Right renal cortex interstitium (tissue), 3 donors: ENCODE measurements at places on chromosomes 13 and 19. TPM values are rescaled to one million over a fixed set of nuclear protein-coding genes. Genes with fewer than 3 reads are reported as not detected.
A peak's percentile ranks its signal among the peaks of the same experiment; 100 is the strongest.

DNA sequence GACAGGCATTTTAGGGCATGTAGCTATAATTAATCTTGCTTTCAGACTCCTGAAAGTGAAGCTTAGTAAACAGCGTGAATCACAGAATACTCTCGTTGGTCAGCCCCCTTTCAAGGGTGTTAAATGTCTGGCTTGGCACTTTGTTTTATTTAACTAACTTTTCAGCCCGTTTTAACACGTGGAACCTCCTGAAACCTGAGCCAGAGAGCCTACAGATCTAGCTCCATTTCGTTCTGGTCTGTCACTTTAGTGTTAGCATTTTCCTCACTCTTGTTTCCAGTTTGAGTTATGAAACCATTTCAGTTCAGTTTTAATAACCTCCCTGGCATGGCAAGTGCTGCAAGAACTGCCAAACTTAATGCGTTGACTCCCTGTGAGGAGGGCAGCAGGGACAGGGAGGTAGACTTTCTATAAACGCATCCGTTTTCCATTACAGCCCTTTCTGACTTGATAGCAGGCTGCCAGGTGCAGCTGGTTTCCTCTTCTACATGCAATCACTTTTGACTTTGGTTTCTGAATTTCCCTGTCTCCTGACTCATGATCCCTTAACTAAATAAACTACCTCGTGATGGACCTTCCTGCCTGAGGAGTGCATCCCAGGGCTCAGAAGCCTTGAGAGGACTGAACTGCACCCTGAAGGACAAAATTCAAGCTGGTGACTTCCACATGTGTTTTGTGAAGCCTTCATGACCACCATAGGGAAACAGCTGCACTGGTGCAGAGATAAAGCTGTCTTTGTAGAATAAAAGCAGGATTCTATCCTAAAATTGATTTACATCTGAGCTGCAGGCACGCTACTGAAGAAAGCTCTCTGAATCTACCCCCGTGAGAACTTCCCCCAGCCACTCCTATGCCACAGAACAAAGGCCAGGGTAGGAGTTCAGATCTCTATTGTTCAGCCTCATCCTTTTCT lies 192.6 kb downstream of the DLEU7 start:
- peak; percentile 46 for DNase-seq

GRCh38 chr13:108006619-108007018 lies 208.7 kb downstream of the LIG4 start:
- DNase-seq = no peak

DNA sequence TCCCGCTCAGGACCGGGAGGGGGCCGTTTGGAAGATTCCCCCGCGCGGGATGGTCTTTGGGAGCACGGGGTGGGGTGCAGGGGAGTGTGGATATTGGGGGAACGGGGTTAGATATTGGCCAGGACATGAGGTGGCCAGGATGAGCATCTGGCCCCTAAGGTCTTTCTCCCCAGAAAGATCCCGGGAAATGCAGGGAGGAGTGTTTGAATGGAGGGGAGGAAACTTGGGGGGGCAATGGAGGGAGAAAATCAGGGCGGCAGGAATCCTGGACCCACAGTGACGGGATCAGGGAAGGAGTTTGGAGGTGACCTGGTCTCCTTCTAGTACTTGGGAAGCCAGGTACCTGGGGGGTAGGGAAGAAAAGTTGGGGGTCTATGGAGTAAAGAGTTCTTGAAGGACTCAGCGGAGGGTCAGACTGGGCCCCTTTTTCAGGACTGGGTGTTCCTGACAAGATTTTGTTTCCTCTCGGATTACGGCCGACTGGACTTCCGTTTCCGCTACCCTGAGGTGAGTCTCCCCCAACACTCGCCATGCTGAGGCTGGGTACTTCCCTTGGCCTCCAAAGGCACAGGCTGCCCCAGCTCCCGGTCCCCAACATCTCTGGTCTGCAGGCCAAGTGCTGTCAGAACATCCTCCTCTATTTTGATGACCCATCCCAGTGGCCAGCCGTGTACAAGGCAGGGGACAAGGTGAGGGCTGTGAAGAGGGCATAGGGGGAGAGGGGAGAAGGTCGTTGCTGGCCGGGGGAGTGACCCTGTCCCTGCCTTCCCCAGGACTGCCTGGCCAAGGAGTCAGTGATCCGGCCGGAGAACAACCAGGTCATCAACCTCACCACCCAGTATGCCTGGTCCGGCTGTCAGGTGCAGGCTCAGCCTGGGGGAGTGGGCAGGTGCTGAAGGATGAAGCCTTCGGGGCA lies 989 bp downstream of the TMEM145 start:
- DNase-seq = no peak

DNA sequence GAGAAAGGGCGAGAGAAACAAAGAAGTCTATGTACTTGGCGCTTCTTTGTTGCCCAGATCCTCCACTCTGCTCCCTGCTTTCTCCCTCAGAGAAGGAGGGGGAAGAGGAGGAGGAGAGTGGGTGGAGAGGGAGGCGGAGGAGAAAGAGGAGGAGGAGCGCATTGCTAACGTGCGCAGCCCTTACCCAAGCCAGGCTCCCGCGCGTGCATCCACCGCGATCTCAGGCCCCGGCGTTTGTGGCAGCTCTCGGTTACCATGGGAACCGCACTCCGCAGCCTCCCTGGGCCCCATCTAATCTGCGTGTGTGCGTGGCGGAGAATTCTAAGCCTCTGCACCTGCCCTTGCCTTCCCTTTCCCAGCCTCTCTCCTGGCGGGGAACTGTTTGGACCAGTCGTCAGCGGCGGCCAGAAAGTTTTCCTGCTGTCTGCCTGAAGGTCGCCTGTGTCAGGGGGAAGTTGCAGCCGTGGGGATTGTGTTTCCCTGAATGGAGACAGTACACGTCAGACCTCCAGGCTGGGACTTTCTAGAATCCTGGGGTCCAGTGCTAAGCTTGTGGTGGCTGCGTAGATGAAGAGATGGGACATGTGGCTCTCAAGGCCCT lies at the start of gene ERICH6B:
Gene ERICH6B (minus strand): TSS at position 239 of the 601 bp plus-strand sequence. CDS start 18,734 bp downstream, outside the sequence.
- peak; percentile 29 for DNase-seq

- no peak for DNase-seq
Measured at GRCh38 chr13:85080691-85081090, 718.5 kb downstream of the SLITRK6 start.

DNA sequence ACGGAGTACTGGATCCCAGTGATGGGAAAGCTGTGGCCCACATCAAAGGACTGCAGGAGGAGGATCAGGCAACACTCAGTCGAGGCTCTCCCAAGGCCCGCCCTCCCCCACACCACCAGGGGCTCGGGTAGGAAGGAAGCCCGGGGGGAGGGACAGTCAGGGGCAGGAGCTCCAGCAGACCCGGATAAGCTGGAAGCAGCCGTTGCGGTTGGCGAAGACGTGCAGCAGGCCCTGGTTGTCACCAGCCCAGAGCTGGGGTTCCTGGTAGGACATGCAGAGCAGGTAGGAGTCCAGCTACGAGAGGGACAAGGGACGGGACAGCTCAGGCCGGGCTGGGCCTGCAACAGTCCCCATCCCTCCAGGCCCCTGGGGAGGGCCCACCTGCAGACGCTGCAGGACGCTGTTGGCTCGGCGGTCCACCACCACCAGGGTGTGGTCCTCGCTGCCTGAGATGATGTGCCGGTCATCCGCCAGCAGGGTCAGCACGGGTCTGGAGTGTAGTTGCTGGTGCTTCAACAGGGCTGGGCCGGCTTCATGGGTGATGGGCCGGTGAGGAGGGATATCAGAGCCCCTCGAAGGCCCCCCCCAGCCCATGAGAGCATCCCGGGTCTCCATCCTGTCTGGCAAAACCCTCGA lies 1.9 kb downstream of the GNG14 start:
- no peak for DNase-seq

- no peak for DNase-seq
Measured at GRCh38 chr13:74444864-74445479, 310.8 kb upstream of the KLF12 start.

DNA sequence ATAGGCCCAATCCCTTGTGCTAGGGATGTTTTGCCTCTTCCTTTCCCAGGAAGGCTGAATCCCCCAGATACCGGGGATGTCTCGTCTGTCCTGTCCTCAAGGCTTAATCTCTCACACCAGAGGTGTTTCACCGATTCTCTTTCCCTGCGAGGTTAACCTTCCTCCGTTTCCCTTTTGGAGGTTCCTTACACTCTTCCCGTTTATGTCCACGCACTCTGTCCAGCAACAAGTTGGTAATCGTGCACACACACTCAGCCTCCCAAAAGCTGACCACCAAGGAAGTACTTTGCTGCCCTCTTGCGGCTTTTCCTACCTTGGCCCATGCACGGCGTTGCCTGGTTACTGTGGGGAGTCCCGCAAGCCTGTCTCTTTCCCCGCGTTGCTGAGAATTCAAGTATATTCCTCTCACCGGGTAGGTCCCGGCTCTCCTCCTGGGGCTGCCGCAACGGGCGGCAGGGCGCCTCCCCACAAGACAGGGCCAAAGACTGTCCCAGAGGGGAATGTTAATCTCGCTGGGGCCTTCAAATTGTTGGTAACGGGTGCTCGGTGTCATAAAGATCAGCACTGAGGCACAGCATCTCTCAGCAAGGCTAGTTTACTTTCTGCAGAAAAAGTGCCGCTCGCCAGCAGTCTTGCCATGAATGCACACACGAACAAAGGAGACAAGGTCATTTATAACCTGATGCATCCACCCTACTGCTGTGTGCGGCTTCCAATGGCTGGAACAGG lies 36.7 kb upstream of the CD177 start:
- no peak for DNase-seq

GRCh38 chr19:35284153-35285094 lies 2.1 kb downstream of the HAMP start:
- no peak for DNase-seq

GRCh38 chr13:45109102-45109720 lies 11.1 kb upstream of the GTF2F2 start:
- DNase-seq = no peak

DNA sequence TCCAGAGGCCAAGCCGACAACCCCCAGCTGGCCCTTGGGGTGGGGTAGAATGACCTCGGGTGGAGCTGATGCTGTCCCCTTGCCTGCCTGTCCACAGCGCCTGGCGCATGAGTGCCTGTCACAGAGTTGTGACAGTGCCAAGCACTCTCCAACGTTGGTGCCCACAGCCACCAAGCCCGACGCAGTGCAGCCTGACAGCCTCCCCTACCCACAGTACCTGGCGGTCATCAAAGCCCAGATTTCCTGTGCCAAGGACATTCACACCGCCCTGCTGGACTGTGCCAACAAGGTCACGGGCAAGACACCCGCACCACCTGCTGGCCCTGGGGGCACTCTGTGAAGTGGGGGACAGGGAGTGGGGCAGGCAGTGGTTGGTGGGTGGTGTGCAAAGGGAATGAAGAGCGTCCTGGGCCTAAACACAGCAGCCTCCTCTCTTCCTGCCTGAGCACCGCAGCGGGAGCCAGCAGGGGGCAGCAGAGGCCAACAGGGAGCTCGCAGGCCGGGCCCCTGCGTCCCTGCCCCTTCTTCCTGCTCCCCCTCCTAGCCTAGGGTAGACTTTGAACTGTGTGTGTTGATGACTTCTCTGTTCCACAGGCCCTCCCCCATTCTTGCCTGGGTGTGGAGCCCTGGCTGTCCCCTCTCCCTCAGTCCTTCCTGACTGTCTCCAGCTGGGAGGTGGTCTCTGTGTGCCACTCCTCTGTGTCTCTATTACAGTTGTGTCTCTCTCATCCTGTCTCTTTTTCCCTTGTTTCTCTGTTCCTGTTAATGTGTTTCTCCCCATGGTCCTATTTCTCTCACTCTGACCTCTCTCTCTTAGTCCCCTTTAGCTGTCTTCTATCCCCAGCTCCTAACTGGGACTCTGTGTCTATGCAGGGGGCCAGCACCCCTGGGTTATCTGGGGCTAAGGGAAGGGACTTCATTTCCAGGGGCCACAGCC lies 6.5 kb downstream of the MED29 start:
- no peak for DNase-seq

- DNase-seq = no peak
Measured at GRCh38 chr19:10235003-10235402, 3.9 kb upstream of the S1PR2 start.

- DNase-seq = no peak
Measured at GRCh38 chr13:39612023-39612637, 9.1 kb upstream of the LHFPL6 start.

The LSM14A gene
- polyA plus RNA-seq = 198 TPM

The GPC6 gene
- polyA plus RNA-seq = 56.7 TPM

The SYT3 gene
- 1.0 TPM for polyA plus RNA-seq
